ENCODE measurements at places on chromosomes 13 and 19. TPM values are rescaled to one million over a fixed set of nuclear protein-coding genes. Genes with fewer than 3 reads are reported as not detected.
A peak's percentile ranks its signal among the peaks of the same experiment; 100 is the strongest.

DNA sequence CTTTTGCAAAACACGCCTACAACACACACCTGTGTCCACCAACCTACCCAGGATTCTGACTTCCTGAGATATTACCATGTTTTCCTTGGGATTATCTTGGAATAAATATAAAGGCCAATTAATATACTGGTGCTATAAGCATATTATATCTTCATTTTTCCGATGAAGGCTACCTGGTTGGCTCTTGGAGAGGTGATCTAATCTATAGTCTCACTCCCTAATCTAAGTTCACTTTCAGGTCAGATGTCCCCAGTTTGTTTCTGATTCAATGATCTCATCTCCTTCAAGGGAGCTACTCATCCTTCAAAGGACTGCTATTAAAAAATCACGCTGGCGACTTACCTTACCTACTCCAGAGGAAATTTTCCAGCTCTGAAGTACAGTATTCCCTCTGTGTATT is 517.5 kb downstream of the KLF5 start:
- DNase-seq = no peak

- no peak for DNase-seq
Measured at GRCh38 chr13:39281539-39282150, 243.4 kb downstream of the NHLRC3 start.

- peak; percentile 90 for DNase-seq
Measured at GRCh38 chr19:49136771-49137171, 17.4 kb downstream of the PPFIA3 start.

GRCh38 chr19:13255041-13255718 is 105.0 kb downstream of the IER2 start:
- no peak for DNase-seq

DNA sequence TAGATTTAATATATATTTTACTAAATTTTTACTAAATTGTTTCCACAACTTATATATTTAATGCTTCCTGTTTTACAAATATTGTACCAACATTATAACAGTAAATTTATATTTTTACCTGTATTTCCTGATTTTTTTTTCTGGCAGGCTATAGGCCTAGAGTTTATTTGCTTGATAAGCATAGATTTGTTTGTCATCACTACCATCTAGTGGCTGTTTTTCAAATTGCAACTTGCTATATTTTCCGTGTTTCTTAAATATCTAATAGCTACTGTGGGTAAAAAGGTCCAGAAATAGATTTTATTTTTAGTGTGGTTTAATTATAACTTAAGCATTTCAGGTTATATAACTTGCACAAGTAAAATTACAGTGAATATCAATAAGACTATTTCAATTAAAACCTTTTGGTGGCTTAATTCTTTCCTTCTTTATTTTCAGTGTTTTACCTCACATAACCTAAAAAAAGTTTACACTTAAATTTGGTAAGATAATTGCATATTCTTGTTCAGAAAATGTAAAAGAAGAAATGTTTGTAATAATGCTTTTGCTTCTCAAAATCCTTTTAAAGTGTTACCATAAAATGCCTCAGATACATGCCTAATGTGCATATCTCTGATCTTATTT is 60.6 kb downstream of the NDFIP2 start:
- DNase-seq = no peak

GRCh38 chr13:25659091-25659795 is 287.5 kb downstream of the ATP8A2 start:
- no peak for DNase-seq

- DNase-seq = no peak
Measured at GRCh38 chr19:14748601-14749000, 29.8 kb downstream of the ADGRE2 start.

- no peak for DNase-seq
Measured at GRCh38 chr13:27391471-27391870, 32.9 kb upstream of the GTF3A start.

GRCh38 chr19:2578901-2579677 is 103.2 kb downstream of the GADD45B start:
- DNase-seq = peak; percentile 92

- DNase-seq = peak; percentile 68
Measured at GRCh38 chr13:49220036-49220855, at the start of gene MLNR. MLNR (plus strand) TSS chr13:49220338; CDS start chr13:49220338, 0 bp downstream.

GRCh38 chr13:47865883-47866282 is 135.2 kb downstream of the SUCLA2 start:
- no peak for DNase-seq

GRCh38 chr13:113161433-113161832 is 3.0 kb downstream of the PROZ start:
- DNase-seq = no peak

GRCh38 chr13:37211487-37211886 is 106.0 kb upstream of the CSNK1A1L start:
- DNase-seq = no peak

DNA sequence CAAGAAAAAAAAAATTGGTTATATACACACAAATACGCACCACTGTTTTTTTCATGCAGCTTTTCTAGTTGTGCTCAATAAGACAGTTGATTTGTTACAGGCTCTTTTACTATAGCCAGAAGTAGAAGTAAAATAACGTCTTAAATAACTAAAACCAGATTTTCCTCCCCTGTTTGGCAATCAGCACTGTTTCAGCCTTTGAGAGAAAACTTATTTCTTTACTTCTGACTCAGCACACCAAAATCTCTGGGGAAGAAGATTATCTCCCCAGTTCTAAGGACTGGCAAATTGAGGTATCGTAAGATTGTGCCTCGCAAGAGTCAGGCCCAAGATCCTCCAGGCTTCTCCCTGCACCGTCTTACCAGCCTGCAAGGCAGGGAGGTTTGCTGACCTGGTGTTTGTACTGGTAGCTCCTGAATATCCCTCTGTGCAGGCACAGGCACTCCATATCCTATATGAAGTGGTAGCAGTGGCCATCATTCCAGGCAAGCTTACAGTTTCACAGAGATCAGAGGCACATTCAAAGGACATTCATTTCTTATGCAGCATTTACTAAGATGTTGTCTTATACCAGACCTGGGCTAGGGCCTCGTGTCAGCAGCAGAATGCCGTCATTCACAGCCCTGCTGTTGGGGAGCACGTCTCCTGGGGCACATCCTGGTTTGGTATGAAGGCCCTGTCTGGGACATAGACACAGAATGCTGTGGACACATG is 268.2 kb downstream of the ZNF536 start:
- DNase-seq = no peak

- DNase-seq = no peak
Measured at GRCh38 chr13:106738186-106738678, 170.3 kb upstream of the ARGLU1 start.

- DNase-seq = no peak
Measured at GRCh38 chr13:75473468-75473867, 8.5 kb downstream of the TBC1D4 start.

DNA sequence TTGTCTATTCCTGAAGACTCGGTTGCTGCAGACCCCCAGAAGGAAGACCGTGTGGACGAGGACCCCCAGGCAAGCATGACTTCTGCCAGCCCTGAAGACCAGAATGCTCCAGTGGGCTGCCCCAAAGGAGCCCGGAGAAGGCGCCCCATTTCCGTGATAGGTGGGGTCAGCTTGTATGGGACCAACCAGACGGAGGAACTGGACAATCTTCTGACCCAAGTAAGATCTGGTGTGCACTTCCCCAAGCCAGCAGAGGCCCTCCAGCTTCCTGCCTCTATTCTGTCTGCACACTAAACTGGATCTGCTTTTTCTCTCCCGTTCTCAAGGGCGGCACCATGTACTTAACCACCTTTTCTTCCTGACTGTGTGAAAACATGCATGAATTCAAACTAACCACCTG is 59.8 kb upstream of the C1QTNF9 start:
- DNase-seq = no peak

DNA sequence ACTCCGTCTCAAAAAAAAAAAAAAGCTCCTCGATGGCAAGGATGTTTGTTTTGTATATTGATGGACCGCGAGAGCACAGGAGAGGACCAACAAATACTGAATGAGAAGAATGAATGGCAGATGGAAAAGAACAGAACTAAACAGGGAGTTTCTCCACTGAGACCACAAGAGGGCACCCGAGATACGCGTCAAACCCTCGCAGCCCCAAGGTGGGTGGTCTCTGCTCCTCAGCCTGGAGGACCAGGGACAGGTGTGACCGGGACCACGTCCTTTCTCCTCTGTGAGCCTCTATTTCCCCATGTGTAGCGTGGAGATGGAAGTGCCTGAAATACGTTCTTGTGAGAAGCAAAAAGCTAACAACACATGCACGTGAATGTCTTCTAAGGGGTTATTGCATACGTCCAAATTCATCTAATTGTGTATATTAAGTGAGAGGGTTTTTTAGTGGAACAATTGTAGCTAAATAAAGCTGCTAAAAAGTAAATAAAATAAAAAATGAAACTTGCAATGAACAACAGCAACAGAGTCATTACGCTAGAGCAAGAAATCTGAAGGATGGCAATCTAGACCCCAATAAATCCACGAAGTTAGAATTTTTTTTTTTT is 8.3 kb upstream of the CDC42EP5 start:
- DNase-seq = no peak

Gene LGALS14
- total RNA-seq = not detected

Gene UHRF1
- 0.91 TPM for total RNA-seq

Gene FGF21
- total RNA-seq = not detected

Gene FXYD5
- total RNA-seq = 46.3 TPM

Gene FLT3LG
- 4.5 TPM for total RNA-seq

Gene ZNF729
- not detected for total RNA-seq

Gene ARHGAP35
- total RNA-seq = 85.6 TPM

Gene TCF3
- total RNA-seq = 22.2 TPM
